Activated CD4-positive, alpha-beta T cell treated with anti-CD3 and anti-CD28 coated beads for 36 hours (primary cell): ENCODE measurements at places on chromosomes 3 and 15. TPM values are rescaled to one million over a fixed set of nuclear protein-coding genes. Genes with fewer than 3 reads are reported as not detected.

The SPTSSB gene
- total RNA-seq: not detected

The CAMP gene
- not detected for total RNA-seq

The UROC1 gene
- total RNA-seq: not detected

The CLRN1 gene
- total RNA-seq: not detected

The ARRDC4 gene
- 0.88 TPM for total RNA-seq

The GRAMD1C gene
- total RNA-seq: 0.97 TPM

DNA sequence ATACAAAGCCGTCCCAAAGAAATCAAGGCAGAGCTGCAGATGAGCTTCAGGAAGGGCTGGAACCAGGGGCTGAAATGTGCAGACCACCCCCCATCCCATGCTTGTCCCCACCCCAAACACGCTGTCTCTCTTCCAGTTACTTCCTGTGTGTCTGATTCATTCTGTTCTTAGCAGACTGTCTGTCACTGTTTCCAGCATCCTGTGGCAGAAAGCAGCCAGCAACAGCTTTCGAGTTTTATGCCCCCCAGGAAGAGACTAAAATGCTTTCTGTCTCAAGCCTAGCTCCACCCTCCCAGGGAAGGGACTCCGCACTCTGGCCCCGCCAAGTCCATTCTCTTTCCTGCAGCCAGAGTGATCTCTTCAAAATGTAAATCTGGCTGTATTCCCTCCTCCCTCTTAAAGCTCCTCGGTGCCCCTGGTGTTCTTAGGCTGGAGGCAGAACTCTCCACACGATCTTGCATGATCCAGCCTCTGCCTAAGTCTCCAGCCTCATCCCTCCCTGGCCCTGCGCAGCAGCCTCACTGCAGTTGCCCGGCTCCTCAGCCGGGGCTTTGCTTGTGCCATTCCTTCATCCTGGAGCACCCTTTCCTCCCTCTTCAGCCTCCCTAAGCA is 41.5 kb downstream of the HRH1 start:
- peaks cover 22% of the 10 kb centered on the region for H3K4me1 ChIP-seq
- H3K27ac ChIP-seq: peak overlapping the region; percentile 94
- H3K36me3 ChIP-seq: no peaks in the 10 kb centered on the region
- peaks cover 13% of the 10 kb centered on the region for H3K27me3 ChIP-seq
- DNase-seq: peak; percentile 64

DNA sequence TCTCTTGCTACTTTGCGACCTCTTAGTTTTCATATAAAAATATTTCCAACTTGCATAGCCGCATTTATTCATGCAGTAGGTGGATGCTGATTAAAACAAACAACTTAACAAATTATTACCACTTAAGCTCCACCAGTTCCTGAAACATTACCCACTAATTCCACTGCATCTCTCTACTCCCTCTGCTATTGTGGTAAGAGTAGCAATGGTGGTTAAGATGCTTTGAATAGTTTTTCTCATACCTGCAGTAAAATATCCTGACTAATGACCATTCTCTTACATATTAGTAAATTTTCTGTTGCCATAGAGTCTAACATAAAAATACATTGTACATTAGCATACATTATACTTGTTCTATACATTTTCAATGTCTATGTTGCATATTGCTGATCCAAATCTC is 397.6 kb upstream of the PLSCR5 start:
- no peaks in the 10 kb centered on the region for H3K36me3 ChIP-seq
- H3K4me1 ChIP-seq: no peaks in the 10 kb centered on the region
- H3K27ac ChIP-seq: no peak overlapping the region
- DNase-seq: no peak
- no peak overlapping the region for H3K4me3 ChIP-seq

- H3K36me3 ChIP-seq: no peaks in the 10 kb centered on the region
- DNase-seq: peak; percentile 23
- no peak overlapping the region for H3K27ac ChIP-seq
- peaks cover 9% of the 10 kb centered on the region for H3K27me3 ChIP-seq
Observed at GRCh38 chr3:10964537-10965167, 27.9 kb upstream of the SLC6A1 start.

- H3K36me3 ChIP-seq: no peaks in the 10 kb centered on the region
- no peak overlapping the region for H3K4me3 ChIP-seq
- no peak for DNase-seq
- H3K27me3 ChIP-seq: peaks cover 7% of the 10 kb centered on the region
- H3K4me1 ChIP-seq: peaks cover 1% of the 10 kb centered on the region
- H3K27ac ChIP-seq: no peak overlapping the region
Observed at GRCh38 chr3:150091626-150092025, 120.9 kb upstream of the PFN2 start.

DNA sequence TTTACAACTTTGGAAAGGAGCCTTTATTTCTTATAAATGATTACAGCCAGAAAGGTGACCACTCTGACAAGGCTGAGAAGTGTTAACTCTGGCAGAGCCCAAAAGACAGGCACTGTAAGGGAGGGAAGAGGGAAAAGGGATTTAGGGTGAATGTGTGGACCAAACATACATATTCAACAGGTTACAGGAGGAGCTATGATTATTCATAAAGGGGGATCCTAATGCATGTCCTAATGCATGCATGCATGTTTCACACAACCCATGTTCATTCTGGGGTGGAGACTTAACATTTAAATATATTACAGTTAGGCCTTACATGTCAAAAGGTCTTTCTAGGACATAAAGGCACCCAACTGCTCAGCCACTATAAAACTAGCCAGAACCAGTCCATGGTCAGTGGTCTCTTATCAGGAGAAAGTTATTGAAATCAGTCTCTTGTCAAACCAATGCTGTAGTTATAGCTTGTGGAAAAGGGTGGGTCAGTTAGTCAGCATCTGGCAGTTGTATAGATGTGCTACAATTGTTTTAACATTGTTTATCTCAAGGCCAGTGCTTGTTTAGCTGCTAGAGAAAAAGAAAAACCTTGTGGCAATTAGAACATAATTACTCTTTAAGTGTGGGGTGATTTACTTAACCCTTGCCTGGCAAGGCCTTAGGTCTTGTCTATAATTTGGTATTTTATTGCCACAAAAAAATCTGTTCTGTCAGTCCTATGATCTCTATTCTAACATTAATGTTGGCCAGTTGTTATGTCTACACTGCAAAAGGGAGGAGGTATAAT is 77.5 kb downstream of the RAD18 start:
- H3K27me3 ChIP-seq: no peaks in the 10 kb centered on the region
- H3K36me3 ChIP-seq: peaks cover 64% of the 10 kb centered on the region
- peaks cover 2% of the 10 kb centered on the region for H3K4me1 ChIP-seq
- no peak overlapping the region for H3K27ac ChIP-seq

GRCh38 chr3:26560081-26560480 is 62.5 kb upstream of the LRRC3B start:
- no peaks in the 10 kb centered on the region for H3K27me3 ChIP-seq
- H3K4me3 ChIP-seq: no peak overlapping the region
- H3K4me1 ChIP-seq: no peaks in the 10 kb centered on the region
- no peaks in the 10 kb centered on the region for H3K36me3 ChIP-seq
- no peak for DNase-seq

DNA sequence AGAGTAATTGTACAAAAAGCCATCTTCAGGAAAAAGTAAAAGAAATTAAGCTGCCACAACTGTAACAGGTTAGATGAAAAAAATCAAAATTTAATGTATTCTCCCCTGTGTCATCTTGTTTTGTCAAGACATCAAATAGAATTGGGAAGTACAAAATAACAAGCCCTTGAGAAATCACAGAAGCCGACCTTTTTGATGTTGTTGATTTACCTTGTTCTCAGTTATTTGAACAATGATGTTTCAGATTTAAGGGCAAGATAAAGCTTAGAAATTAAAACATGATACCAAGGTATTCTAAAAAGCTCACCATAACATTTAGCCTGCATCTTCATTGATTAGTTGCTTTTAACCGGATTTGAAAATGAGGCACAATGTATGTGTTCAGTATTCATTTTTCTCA is 523.0 kb downstream of the FOXP1 start:
- H3K27ac ChIP-seq: no peak overlapping the region
- peaks cover 67% of the 10 kb centered on the region for H3K4me1 ChIP-seq
- H3K4me3 ChIP-seq: no peak overlapping the region

DNA sequence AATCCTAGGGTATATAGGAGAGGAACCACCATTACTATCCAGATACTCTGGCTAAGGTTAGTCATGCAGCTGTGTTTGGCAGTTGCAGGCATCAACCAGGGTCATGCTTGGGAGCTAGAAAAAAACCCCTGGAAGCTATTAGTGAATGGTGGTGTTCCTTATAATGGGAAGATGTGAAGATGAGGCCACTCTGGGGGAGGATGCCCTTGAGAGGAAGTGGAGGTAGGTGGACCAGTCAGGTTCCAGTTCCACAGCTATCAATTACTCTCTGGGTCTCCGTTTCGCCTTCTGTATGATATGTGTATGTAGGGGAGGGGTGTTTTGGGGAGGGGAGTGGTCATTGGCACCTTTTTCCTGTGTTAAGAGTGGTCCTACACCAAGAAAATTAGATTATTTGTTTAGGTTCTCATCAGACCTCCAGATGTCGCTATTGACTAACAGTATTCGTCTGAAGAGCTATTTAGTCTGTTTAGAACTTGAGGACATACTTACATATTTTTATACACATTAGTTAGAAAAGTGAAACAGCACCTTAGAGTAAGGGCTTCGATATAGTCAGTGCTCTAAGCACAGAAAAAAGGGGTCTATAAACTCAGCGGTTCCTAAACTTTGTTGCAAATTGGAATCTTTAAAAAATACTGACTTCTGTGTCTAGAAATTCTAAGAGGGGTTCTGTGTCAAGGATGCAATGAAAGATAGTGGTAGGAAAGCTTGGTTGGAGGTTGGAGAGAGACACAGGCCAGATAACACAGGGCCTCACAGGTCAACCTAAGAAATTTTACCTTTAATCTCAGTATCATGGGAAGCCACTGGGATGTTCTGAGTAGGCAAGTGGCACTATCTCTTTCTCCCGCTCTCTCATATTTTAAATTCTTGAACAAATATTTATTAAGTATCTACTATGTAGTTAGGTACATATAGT is 9.1 kb upstream of the HPS3 start:
- DNase-seq: no peak
- no peak overlapping the region for H3K27ac ChIP-seq
- H3K4me1 ChIP-seq: no peaks in the 10 kb centered on the region
- H3K4me3 ChIP-seq: no peak overlapping the region
- H3K36me3 ChIP-seq: no peaks in the 10 kb centered on the region

DNA sequence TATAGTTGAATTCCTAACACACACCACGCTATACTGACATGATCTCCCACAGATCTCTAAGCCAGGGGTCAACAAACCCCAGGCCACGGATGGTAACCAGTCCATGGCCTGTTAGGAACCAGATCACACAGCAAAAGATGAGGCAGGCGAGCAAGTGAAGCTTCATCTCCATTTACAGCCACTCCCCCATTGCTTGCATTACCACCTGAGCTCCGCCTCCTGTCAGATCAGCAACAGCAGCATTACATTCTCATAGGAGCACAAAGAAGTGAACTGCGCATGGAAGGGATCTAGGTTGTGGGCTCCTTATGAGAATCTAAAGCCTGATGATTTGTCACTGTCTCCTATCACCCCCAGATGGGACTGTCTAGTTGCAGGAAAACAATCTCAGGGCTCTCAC is 2.7 kb downstream of the PDCD7 start:
- peak overlapping the region; percentile 15 for H3K4me3 ChIP-seq
- H3K27ac ChIP-seq: peak overlapping the region; percentile 30
- peaks cover 35% of the 10 kb centered on the region for H3K4me1 ChIP-seq
- H3K36me3 ChIP-seq: peaks cover 35% of the 10 kb centered on the region

DNA sequence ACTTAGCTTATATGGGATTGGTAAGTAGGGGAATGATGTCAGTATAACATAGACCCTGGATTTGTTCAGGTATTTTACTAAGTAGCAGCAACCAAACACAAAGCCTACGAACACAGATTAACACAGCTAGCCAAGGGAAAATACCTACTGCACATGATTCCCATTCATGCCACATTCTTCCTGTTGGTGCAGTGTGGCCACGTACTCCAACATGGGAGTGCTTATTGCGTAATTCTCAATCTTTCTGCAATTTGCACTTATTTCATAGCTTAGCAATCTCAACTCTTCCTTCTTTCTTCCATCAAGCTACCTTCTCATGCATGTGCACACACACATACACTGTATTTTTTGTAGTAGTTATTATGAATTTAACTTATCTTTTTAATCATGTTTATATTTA is 186.8 kb downstream of the IL5RA start:
- no peaks in the 10 kb centered on the region for H3K4me1 ChIP-seq
- no peaks in the 10 kb centered on the region for H3K36me3 ChIP-seq
- peaks cover 4% of the 10 kb centered on the region for H3K27me3 ChIP-seq
- no peak overlapping the region for H3K27ac ChIP-seq
- DNase-seq: no peak

DNA sequence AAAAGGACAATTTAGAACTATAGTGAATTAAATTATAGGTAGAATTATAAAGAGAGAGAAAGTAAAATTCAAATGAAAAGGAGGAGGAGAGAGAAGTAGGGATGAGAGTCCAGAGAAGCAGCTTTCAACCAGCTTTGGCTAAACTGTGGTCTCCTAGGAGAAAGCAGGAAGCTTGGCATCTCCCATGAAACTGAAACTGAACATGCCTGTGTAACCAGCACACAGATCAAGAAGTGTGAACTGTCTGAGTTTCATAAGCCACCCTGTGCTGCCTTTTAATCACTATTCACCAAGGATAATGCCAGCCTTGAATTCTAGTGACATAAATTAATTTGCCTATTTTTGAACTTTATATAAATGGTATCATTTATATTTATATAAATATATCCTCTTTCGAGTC is 128.5 kb downstream of the MYRIP start:
- no peaks in the 10 kb centered on the region for H3K36me3 ChIP-seq
- no peak overlapping the region for H3K4me3 ChIP-seq
- peaks cover 6% of the 10 kb centered on the region for H3K27me3 ChIP-seq

- DNase-seq: no peak
- no peaks in the 10 kb centered on the region for H3K4me1 ChIP-seq
- peaks cover 19% of the 10 kb centered on the region for H3K27me3 ChIP-seq
- H3K4me3 ChIP-seq: no peak overlapping the region
- H3K36me3 ChIP-seq: no peaks in the 10 kb centered on the region
Observed at GRCh38 chr3:33238923-33239322, 20.3 kb upstream of the SUSD5 start.

- H3K36me3 ChIP-seq: no peaks in the 10 kb centered on the region
- no peak overlapping the region for H3K4me3 ChIP-seq
- no peak overlapping the region for H3K27ac ChIP-seq
- no peaks in the 10 kb centered on the region for H3K27me3 ChIP-seq
Observed at GRCh38 chr3:106140431-106140830, 271.6 kb upstream of the CBLB start.

- no peak overlapping the region for H3K4me3 ChIP-seq
- H3K27me3 ChIP-seq: peaks cover 11% of the 10 kb centered on the region
Observed at GRCh38 chr3:69535613-69536012, 149.7 kb upstream of the FRMD4B start.

GRCh38 chr3:151431940-151432339 is 28.9 kb downstream of the IGSF10 start:
- no peak for DNase-seq
- no peaks in the 10 kb centered on the region for H3K27me3 ChIP-seq
- no peaks in the 10 kb centered on the region for H3K36me3 ChIP-seq
- H3K27ac ChIP-seq: no peak overlapping the region

- H3K4me3 ChIP-seq: no peak overlapping the region
- H3K27me3 ChIP-seq: no peaks in the 10 kb centered on the region
- no peak for DNase-seq
- H3K4me1 ChIP-seq: no peaks in the 10 kb centered on the region
- no peak overlapping the region for H3K27ac ChIP-seq
- H3K36me3 ChIP-seq: no peaks in the 10 kb centered on the region
Observed at GRCh38 chr3:27193056-27193455, 176.1 kb downstream of the NEK10 start.
